Dermis lymphatic vessel endothelial cell (primary cell): ENCODE measurements at places on chromosomes 11 and 22. TPM values are rescaled to one million over a fixed set of nuclear protein-coding genes. Genes with fewer than 3 reads are reported as not detected.

TRPC6 gene
- 10.3 and 44.4 TPM in 2 replicates for total RNA-seq

KRTAP5-10 gene
- total RNA-seq = not detected in 2 replicates

SCGB1D2 gene
- not detected in 2 replicates for total RNA-seq

CRYAB gene
- 0.26 and 0.33 TPM in 2 replicates for total RNA-seq

PYGM gene
- total RNA-seq = 0.11 and 0.26 TPM in 2 replicates

MCAT gene
- total RNA-seq = 9.9 and 11.3 TPM in 2 replicates

WBP2NL gene
- 0.11 TPM in 1 of 2 replicates, not detected in the other for total RNA-seq

OR52A1 gene
- total RNA-seq = not detected in 2 replicates

OR2D2 gene
- total RNA-seq = not detected in 2 replicates

DNAJB7 gene
- not detected in 2 replicates for total RNA-seq

SMIM35 gene
- not detected in 2 replicates for total RNA-seq

TNNT3 gene
- not detected in 2 replicates for total RNA-seq

OR4X2 gene
- total RNA-seq = not detected in 2 replicates

RIMBP3C gene
- 0.11 and 0.17 TPM in 2 replicates for total RNA-seq

PHF21B gene
- not detected in 2 replicates for total RNA-seq

ARHGAP20 gene
- 0.11 and 0.86 TPM in 2 replicates for total RNA-seq

ACRV1 gene
- total RNA-seq = not detected in 2 replicates

TMEM179B gene
- total RNA-seq = 21.8 and 30.8 TPM in 2 replicates

SESN3 gene
- total RNA-seq = 28.6 and 32.7 TPM in 2 replicates
